Colonic mucosa (tissue), 4 donors: ENCODE measurements at places on chromosomes 5 and 9.

GRCh38 chr9:136079916-136080246, 15.2 kb downstream of the NACC2 start:
- no peak overlapping the region for H3K4me3 ChIP-seq
- no peaks in the 10 kb centered on the region for H3K4me1 ChIP-seq

- no peaks in the 10 kb centered on the region for H3K36me3 ChIP-seq
- no peaks in the 10 kb centered on the region for H3K4me1 ChIP-seq
- H3K27me3 ChIP-seq: no peaks in the 10 kb centered on the region
- H3K27ac ChIP-seq: no peak overlapping the region
Measured at GRCh38 chr9:132214027-132214622, 52.3 kb downstream of the NTNG2 start.

DNA sequence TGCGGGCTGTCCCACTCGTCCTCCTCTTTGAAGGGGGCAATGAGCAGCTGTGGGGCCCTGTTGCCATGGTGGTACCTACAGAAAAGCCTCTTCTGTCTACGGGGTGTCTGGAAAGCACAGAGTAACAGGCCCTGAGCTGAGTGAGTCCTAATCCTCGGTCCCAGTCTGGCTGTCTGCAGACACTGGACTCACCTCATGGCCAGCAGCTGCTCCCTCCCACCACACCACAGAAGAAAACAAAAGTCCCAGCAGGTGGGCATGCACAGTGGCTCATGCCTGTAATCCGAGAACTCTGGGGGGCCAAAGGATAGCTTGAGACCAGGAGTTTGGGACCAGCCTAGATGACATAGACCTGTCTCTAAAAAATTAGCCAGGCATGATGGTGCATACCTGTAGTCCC, 19.9 kb downstream of the P4HA2 start:
- no peaks in the 10 kb centered on the region for H3K4me1 ChIP-seq
- H3K27ac ChIP-seq: no peak overlapping the region
- H3K4me3 ChIP-seq: no peak overlapping the region
- DNase-seq: no peak

DNA sequence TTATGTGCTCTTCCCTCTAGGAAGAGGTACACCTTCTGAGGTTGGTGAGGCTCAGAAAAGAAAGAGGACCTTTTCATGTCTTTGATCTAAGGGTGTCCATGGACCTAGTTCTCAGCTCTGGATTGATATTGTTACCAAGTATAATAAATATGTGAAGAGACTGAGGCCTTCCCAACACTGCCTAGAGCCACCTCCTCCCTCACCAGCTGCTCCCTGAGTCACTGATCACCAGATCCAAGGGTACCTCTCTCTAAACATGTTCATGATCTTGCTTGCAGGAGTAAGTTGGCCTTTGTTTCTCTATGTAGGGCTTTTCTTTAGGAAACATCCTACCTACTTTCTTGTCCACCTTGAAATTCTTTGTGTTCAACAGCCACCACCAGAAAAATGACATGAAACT, 218.8 kb upstream of the ADRA1B start:
- no peaks in the 10 kb centered on the region for H3K4me1 ChIP-seq
- H3K4me3 ChIP-seq: no peak overlapping the region
- H3K27me3 ChIP-seq: no peaks in the 10 kb centered on the region
- no peaks in the 10 kb centered on the region for H3K36me3 ChIP-seq

DNA sequence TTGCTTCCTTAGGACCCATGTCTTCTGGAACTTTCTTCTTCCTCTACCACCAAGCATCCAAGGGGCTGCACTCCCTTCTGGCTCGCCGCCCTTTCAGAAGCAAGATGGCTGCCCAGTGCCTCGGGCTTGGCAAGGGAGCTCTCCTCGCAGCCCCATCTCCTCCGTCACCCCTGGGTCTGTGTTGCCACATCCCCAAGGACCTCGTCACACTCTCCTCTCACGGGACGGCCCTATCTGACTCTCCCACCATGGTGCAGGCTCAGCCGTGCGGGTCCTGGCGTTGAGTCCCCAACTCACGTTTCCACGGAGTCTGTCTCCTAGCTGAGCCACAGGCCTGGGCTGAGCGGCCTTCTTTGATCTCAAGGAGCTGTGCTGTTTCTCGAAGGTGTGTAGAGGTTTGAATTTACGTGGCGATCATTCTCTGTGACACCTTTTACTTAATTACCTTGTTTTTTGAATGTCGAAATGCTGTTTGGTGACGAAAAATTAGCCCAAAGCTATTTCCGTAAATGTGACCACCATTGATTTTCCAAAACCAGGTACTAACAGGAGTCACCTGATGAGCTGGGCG, 15.0 kb upstream of the SCGB3A1 start:
- H3K27ac ChIP-seq: no peak overlapping the region
- H3K4me1 ChIP-seq: no peaks in the 10 kb centered on the region
- H3K36me3 ChIP-seq: no peaks in the 10 kb centered on the region
- H3K4me3 ChIP-seq: no peak overlapping the region

DNA sequence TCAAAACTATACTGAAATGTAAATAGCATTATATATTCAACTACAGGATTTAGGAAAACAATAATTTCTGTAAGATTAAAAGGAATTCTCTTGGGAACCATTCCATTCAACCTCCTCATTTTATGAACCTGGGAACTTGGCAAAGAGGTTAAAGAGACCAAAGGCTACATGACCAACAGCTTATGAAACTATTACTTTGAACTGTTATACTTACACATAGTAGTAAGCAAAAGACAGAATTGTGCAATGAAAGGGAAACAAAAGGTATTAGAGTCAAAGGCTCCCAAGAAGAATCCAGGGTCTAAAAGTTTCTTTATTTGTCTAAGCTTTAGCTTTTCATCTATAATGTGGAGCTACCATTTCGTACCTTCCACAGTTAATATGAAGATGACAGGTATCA, 7.2 kb downstream of the C9orf72 start:
- no peaks in the 10 kb centered on the region for H3K4me1 ChIP-seq
- H3K27ac ChIP-seq: no peak overlapping the region
- DNase-seq: no peak
- H3K27me3 ChIP-seq: no peaks in the 10 kb centered on the region

DNA sequence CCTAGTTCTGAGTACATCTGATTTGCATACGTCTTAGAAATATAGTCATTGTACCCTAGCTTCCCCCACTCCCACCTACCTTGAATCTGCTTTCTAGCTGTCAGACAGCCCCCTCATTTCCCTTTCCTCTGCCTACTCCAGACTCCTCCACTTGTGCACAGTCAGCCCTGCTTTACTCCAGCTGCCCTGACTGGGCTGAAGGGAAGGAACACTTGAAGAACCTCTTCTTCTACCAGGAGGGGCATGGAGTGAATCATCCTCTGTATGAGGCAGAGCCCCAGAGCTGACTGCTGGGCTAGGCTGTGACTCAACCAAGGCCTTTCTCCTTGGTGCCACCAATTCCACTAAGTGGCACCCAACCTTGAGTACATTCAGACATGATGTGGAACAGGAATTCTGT, 18.1 kb upstream of the ZFR start:
- no peaks in the 10 kb centered on the region for H3K36me3 ChIP-seq
- H3K27me3 ChIP-seq: no peaks in the 10 kb centered on the region
- no peaks in the 10 kb centered on the region for H3K4me1 ChIP-seq
- no peak overlapping the region for H3K27ac ChIP-seq
- DNase-seq: no peak
- H3K4me3 ChIP-seq: no peak overlapping the region

- H3K36me3 ChIP-seq: no peaks in the 10 kb centered on the region
- H3K4me3 ChIP-seq: no peak overlapping the region
- no peaks in the 10 kb centered on the region for H3K27me3 ChIP-seq
- DNase-seq: no peak
- no peaks in the 10 kb centered on the region for H3K4me1 ChIP-seq
Measured at GRCh38 chr9:133945977-133946753, 46.0 kb downstream of the VAV2 start.

DNA sequence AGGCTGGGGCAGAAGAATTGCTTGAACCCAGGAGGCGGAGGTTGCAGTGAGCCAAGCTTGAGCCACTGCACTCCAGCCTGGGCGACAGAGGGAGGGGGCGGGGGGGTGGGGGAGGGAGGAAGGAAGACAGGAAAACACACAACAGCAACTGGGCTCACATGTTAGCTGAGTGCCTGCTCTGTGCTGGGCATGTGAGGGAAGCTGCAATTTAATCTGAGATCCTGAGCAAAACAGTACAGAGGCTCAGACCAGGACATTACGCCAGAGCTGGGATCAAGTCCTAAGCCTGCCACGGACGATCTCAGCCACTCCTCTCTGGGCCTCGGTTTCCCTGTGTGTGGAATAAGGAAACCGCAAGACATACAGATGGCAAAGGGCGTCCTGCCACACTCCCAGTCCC, 119.1 kb downstream of the VAV2 start:
- no peak overlapping the region for H3K27ac ChIP-seq
- no peaks in the 10 kb centered on the region for H3K36me3 ChIP-seq
- no peaks in the 10 kb centered on the region for H3K4me1 ChIP-seq

GRCh38 chr5:18216016-18216415, 581.8 kb downstream of the TAF11L14 start:
- H3K4me3 ChIP-seq: no peak overlapping the region
- no peaks in the 10 kb centered on the region for H3K36me3 ChIP-seq
- H3K27ac ChIP-seq: no peak overlapping the region
- H3K4me1 ChIP-seq: no peaks in the 10 kb centered on the region
- H3K27me3 ChIP-seq: no peaks in the 10 kb centered on the region
- no peak for DNase-seq

GRCh38 chr5:14296533-14297331, 153.6 kb downstream of the TRIO start:
- H3K4me1 ChIP-seq: no peaks in the 10 kb centered on the region
- H3K27ac ChIP-seq: no peak overlapping the region
- H3K4me3 ChIP-seq: no peak overlapping the region
- no peaks in the 10 kb centered on the region for H3K36me3 ChIP-seq
- no peak for DNase-seq

DNA sequence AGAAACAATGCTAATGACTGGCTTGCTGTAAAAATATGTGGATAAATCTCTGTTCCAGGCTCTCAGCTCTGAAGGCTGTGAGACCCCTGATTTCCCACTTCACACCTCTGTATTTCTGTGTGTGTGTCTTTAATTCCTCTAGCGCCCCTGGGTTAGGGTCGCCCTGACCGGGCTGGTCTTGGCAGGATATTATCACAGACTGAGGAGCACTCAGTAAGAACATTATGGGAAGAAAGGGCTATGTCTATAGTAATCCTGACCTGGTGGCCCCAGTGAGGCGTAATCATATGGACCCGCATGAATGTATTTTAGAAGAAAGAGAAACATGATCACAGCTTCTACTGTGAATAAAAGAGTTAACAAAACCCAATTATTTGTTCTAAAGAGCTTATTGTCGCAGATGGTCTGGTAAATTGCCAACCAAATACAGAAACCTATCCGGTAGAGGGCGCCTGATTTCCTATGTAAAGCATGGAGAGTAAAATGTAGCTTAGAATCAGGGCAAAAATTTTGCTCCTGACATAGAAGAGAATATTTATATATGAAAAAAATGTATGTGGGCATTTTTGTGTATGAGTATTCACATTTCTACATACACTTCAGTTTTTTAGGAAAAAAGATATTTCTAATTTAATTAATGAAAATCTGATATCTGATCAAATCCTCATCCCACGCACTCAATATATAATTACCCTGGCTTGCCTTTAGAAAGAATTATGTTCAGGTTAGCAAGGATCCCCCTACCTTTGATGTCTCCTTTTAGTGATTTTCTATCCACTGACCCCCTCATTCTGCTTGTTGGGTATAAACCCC, 5.8 kb upstream of the IFNA1 start:
- H3K27ac ChIP-seq: no peak overlapping the region
- DNase-seq: peak; percentile 57
- H3K4me1 ChIP-seq: no peaks in the 10 kb centered on the region
- no peak overlapping the region for H3K4me3 ChIP-seq

DNA sequence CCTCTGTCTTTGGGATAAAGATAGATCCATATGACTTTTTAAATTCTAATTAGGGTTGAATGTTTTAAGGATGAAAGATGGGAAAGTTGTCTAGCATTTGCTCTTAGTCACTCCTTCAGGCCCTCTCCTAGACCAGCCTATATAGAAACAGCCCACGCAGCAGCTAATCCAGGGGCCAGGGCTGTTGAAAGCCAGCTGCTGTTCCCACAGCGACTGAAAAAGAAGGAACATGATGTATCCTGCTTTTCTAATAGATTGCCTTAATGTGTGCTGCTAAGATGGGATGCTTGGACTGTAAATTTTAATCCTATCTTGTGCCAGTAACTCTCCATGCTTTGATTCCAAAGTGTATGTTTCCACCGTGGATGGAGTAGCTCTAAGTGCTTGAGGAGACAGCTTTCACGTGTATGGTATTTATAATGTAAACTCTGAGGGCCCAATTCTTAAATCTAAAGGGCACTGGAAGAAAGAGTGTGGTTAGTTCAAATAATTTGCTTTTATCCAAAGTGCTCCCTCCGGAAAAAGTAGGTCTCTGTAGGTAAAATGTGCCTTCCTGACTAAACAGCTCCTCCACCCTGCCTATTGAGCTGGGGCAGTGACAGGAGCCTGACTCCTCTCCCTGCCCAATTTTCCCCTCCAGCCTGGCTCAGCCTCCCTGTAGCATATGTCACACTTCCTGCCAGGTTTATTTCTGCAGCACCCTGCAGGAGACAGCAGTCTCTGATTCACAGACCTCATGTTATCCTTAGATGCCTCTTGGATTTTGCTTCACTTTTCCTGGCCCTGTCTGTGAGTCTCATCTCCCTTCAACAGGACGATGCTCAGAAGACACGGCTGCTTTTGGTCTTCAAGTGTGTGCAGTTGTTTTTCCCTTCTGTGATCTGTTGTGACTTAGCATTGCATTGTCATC, 33.2 kb downstream of the SLC36A1 start:
- H3K27ac ChIP-seq: no peak overlapping the region
- H3K4me3 ChIP-seq: no peak overlapping the region
- H3K36me3 ChIP-seq: no peaks in the 10 kb centered on the region
- DNase-seq: no peak

DNA sequence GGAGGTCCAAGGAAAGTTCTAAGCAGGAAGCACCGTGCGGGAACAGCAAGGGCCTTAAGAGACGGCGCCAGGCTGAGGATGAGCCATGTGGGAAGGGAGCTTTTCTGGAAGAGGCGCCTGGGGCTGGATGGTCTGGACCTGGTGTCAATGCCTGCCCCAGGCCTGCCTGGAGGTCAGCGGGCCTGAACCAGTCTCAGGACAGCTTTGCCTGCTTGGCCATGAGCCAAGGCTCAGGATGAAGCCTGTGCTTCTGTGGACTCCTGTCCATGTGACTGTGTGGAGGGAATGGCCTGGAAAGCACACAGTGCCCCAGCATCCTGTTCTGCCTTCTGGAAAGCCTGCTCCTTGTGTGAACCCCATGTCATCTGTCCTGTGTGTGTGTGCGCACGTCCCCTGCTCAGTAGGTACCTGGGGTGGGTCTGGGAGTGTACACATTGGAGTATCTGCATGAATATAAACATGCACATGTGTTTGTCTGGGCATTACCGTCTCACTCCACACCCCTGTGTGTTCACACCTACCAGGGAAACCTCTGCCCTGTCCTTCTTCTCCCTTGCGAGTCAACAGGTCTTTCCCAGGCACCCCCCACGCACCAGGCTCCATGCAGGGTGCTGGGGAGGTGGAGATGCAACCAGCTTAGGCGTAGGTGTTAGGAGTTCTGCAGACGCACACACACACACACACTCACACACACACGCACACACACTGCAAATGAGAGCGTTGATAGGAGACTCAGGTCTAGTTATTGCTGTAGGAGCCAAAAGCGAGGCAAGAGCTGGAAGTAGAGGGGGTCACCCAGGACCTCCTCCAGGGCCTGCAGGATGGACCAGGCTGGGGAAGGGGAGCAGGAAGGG, 24.8 kb downstream of the DAB2IP start:
- H3K4me3 ChIP-seq: no peak overlapping the region
- H3K4me1 ChIP-seq: no peaks in the 10 kb centered on the region
- H3K27ac ChIP-seq: no peak overlapping the region
- no peaks in the 10 kb centered on the region for H3K27me3 ChIP-seq
- no peak for DNase-seq
- no peaks in the 10 kb centered on the region for H3K36me3 ChIP-seq

GRCh38 chr9:35280399-35280798, 118.6 kb downstream of the UNC13B start:
- no peak for DNase-seq
- H3K4me1 ChIP-seq: no peaks in the 10 kb centered on the region
- no peaks in the 10 kb centered on the region for H3K27me3 ChIP-seq
- no peak overlapping the region for H3K4me3 ChIP-seq
- no peak overlapping the region for H3K27ac ChIP-seq
